ENCODE measurements at places on chromosomes 2 and 18.
A peak's percentile ranks its signal among the peaks of the same experiment; 100 is the strongest.

GRCh38 chr2:11411768-11412448 is 54.1 kb downstream of the E2F6 start:
- no peak for DNase-seq

DNA sequence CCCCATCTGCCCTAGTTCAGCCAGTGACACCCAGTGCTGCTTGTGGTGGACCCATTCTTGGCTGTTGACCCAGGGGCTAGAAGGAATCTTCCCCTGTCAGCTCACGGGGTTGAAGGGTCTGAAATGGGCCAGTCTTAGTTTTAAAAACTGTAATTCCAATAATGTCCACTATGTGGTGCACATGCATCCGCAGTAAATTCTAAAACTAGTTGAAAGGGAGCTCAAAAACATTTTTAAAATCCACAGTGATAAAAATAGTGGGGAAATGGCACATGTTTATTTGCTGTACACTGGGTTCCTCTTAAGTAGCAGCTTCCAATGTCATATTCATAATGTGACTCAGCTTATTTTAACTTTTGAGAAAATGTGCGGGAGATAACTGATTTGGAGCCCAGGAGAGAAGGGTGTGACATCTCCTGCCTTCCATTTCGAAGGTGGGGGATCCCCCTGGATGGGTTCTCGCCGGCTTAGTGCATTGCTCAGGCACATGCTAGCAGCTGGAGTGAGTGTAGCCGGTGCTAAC is 32.8 kb downstream of the GRHL1 start:
- no peak for DNase-seq

DNA sequence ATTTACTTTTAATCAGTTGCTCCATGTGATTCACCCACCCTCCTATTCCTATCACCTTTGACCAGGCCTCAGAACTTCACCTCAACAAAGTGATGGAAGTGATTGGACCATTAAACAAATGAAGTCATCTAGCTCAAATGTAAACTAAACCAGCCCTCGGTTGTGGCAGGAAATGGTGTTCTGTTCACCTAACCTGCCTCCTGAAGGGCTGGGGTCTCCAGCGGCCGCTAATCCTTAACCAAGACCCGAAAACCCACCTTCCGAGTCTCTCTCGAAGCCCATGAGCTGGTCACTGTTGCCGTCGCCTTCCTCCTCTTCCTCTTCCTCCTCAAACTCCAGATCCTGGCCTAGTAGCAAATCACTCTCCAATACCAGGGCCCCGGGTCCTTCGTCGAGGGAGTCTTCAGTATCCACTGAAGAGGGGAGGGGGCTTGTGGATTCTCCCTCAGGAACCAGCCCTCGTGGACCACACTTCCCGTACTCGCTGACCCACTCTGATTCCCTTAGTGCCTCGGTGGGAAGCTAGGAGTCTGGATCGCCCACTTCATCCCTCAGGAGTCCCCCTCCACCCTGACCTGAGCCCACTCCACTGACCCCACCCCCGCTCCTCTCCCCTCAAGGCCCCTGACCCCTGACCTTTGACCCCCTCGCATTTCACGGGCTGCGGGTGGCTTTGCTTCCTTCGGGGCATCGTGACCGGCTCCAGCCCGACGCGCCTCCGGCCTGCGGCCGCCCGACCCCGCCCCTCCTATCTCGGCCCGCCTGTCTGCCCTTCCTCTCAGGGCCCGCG is 503 bp downstream of the ZNF513 start:
- DNase-seq = peak; percentile 41

DNA sequence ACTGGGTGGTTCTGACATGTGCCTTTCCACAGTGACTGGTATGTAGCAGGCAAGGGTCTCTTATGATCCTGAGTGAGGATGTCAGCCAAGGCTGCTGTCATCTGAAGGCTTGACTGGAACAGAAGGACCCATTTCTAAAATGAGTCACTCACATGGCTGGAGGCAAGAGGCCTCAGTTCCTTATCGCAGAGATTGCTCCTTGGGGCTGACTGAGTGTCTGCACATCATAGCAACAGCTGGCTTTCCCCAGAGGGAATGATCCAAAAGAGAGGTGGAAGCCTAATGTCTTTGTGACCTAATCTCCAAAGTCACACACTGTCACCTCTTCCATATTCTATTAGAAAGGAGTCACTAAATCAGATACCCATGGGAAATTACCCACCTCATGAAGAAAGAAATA is 114.0 kb downstream of the NEDD4L start:
- DNase-seq = no peak

DNA sequence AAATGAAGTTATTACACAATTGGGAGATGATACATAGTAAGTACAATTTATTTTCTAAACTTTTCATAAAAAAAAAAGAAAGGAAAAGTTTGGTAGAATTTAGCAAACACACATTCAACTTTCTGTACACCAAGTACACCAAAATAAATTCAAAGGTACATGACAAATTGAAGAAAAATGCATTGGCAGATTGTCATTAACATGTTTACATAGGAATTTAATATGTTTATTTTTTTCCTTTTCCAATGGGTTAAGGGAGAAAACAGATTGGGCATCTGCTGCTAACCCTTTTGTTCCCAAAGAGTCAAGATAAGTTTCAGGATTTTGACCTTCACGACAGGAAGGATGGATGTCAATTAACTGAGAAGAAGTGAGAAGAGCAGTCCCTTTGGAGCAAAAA is 620.4 kb downstream of the XIRP2 start:
- DNase-seq = no peak

DNA sequence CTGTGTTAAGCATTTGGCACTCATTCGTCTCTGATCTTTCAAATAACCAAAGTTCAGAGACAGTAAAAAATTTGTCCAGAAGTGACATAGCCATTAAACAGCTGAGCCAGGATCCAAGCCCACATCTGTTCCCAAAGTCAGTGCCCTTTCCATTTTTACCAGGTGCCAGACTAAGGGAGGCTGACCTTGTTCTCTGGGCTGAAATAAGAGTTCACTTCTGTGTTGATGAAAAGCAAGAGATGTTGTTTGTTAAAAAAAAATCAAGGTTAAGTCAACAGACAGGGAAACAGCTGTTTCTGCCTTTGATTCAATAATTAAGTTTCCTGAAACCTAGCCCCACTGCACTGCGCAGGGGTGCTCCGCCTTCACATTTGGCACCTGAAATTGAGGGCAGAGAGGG is 117.1 kb downstream of the PRKRA start:
- DNase-seq = no peak

DNA sequence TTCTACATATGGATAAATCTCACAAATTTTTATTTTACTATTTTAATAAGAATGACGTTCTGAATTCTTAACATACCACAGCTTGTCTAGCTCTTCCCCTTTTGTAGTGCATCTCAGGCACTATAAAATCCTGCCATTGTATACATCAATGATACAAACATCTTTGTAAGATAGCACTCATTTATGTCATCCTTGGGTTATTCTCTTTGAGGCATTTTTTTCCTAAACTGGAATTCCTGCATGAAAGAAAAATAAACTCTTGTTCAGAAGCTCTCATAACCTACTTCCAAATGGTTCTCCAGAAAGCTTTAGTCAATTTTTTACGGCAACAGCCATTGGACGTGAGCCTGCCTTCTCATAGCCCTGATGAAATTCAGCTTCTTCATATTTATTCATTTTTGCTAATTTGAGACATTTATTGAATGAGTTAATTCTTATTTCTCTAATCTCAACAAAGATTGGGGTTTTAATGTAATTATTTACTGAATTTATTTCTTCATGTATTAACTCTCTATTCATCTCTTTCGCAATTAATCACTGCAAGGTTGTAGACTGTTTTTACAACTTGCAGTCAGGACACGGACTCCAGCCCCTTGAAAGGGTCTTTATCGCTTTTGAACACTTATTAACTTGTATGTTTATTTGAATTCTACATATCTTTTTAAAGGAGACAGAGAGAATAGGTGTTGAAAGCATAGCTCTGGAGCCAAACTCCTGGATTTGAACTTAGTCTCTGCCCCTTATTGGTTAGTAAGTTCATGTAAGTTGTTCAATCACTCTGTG is 57.6 kb upstream of the PARD3B start:
- no peak for DNase-seq

DNA sequence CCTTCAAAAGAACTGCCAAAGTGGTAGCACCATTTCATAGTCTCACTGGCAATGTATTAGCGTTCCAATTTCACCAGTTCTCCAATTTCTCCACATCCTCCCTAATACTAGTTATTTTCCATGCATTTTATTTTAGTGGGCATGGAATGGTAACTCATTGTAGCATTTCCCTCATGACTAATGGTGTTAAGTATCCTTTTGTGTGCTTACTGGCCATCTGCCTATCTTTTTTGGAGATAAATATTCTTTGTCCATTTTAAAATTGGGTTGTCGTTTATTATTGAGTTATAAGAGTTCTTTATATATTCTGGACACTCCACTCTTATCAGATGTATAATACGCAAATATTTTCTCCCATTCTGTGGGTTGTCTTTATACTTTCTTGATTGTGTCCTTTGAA is 107.1 kb downstream of the THADA start:
- DNase-seq = no peak

GRCh38 chr2:201904538-201905420 is 98.4 kb downstream of the CDK15 start:
- DNase-seq = no peak

DNA sequence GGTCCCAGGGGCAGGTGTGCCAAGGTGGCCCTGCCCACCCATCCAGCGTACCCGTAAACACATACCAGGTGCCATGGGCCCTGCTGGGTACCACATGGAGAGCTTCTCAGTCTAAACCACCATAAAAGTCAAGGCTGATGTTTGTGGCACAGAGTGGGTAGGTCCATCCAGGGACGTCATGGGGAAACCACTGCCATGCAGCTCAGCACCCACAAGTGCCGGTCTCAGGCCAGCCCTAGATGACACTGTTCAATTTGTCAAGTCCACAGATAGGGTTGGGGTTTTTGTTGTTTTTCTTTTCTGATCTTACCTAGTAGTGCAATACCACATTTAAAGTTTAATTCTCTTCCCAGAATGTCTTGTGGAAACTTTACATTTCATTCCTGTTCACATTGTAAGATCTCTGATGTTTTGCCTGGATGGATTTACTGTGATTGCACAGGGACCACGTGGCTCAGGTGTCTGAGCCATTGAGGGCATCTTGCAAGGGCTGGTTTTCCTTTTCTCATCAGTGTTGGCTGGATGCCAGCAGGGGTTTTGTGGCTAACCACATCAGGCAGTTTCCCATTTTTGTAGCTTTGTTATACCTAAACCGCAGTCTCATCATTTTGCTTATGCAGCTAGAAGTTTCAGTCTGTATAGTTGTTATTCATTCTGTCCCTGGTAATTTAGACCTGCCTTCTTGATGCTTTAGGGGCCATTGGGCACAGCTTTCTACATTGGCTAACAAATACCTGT is 64.7 kb downstream of the STK25 start:
- DNase-seq = peak; percentile 2

DNA sequence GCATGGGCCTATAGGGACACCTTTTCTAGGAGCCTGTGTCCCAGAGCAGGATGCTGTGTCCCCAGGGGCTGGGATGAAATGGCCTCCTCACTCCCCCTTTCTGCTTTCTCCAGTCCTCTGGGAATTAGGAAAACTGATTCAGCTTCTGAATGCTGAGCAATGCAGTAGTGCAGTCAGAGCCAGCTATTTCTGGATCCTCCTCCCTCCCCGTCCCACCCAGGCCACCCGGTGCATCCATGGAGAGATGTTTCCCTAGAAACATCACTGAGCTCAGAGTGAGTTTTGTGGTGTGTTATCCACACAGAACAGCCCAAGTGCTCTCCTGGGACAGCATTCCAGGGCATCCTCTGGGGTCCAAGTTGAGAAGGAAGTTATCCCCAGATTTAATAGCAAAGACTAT is 125.5 kb downstream of the LOXHD1 start:
- no peak for DNase-seq

GRCh38 chr18:39751161-39751560 is 2185.6 kb upstream of the CELF4 start:
- DNase-seq = no peak

GRCh38 chr2:233085037-233085838 is 25.1 kb downstream of the INPP5D start:
- no peak for DNase-seq

GRCh38 chr2:113966171-113966570 is 76.3 kb downstream of the ACTR3 start:
- DNase-seq = no peak

DNA sequence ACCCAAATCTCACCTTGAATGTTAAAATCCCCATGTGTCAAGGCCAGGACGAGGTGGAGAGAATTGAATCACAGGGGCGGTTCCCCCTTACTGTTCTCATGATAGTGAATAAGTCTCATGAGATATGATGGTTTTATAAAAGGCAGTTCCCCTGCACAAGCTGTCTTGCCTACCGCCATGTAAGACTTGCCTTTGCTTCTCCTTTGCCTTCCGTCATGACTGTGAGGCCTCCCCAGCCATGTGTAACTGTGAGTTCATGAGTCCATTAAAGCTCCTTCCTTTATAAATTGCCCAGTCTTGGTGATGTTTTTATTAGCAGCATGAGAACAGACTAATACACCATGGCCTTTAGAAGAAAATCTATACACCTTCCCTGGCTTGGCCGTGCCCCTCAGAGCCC is 7.4 kb upstream of the MBP start:
- DNase-seq = no peak

- DNase-seq = no peak
These were observed 64.4 kb downstream of the CD8B2 start for GRCh38 chr2:106551417-106552130.

DNA sequence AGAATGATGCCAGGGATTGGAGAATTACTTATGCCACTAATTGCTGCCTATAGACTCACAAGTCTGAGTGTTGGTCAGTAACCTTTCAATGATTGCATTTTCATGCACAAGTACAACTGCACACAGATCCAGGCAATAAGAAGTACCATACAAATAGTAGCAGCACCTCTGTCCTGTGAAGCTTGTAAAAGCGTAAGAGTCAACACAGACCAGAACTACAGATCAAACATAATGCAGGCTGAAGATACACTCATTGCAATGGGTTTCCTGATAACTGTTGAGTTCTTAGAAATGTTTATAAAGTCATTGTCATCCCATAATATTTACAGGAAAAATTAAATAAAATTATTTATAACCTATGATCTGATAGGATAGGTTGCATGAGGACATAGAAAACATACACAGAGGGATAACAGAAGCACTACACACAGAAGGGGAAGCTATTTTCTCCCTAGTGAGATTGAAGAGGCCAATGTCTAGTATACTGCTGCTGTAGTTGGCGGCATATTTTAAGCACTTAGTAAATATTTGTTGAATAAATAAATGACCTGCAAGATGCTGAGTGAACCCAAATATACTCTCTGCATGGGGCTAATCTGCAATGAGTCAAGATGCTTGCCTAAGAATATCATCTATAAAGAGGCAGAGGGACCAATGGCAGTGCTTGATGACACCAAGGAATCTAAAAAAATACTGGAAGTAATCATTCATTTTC is 5.7 kb upstream of the PIK3C3 start:
- DNase-seq = no peak
